ENCODE measurements at places on chromosomes 2 and 18.

- no peak for DNase-seq
Observed at GRCh38 chr2:135311268-135311667, 219.8 kb downstream of the ZRANB3 start.

DNA sequence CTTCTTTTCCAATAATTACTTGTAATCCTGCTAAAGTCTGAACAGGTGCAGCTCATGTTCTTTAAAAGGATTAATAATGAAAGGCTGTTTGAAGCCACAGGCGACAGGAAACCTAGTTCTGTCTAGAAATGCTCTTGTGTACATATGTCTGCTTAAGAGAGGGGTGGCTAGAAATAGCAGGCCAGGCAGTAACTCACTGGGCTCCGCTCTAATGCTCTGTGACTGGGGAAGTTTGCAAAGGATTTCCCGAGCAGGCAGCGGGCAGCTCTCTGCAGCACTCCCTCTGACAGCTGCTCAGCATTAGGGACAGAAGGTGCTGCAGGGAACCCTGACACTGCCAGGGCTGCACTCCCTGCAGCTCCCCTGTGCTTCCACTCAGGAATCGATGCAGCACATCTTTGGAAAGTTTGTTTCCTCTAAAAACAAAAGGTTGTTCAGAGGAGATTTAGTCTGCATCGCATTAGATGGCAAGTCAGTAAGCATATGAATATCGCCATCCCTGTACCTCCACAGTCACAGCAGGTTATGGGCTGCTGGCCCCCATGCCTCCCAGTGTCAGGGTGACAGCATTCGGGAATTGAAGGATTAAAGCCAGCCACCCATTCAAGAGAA is 33.1 kb upstream of the TTC39C start:
- DNase-seq: no peak

GRCh38 chr2:157244691-157245090 is 12.8 kb upstream of the GALNT5 start:
- no peak for DNase-seq

GRCh38 chr2:29281086-29281915 is 166.1 kb downstream of the CLIP4 start:
- no peak for DNase-seq

GRCh38 chr2:235520787-235521186 is 26.9 kb downstream of the AGAP1 start:
- no peak for DNase-seq

GRCh38 chr2:68937346-68938055 is 15.2 kb downstream of the GKN2 start:
- peak; percentile 22 for DNase-seq

DNA sequence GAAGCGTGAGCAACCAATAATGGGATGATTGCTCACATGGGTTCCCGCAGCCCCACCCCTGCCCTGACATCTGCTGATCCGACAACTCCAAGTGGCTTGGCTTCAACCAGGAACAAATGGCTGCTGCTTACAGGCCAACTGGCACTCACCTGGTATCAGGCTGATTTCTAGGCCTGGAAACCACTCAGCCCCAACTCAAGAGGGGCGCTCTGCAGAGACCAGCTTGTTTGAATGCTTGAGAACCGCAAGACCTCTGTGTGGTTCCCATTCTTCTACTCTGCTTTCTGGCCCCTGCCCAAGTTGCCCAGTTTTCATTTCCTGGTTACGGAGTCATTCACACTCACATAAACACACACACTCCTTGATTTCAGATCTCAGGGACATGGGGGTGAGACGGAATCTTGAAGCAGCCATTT is 52.0 kb downstream of the TNP1 start:
- DNase-seq: no peak

GRCh38 chr2:176091329-176092258 is 927 bp upstream of the HOXD13 start:
- no peak for DNase-seq

- DNase-seq: no peak
Observed at GRCh38 chr2:233307565-233307964, at the start of gene SAG. Gene SAG (plus strand): TSS chr2:233307816. CDS start chr2:233309190, 1,374 bp downstream.

- peak; percentile 55 for DNase-seq
Observed at GRCh38 chr2:9914384-9915065, 37.0 kb upstream of the GRHL1 start.

DNA sequence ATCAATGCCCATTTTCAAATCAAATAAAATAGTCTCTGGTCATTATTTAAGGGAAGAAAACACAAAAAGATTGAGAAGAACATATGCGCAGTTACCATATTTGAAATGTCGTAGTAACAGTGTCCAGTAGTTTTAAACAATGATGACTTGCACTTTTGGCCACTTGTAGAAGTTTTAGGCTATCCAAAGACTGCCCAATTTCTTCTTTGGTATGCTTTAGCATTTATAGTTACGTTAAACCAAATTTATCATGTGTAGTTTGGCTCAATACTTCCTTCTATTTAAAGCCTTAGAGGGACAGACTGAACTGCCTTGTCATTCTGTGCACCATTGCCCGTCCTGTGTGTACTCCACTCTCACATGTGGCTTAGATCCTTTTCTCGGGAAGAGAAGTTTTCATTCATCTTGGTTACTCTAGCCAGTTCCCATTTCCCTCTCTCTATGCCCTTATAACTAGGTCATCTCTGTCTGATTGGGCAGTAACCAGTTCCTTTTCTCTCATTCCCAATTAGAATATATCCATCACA is 84.8 kb upstream of the TTN start:
- DNase-seq: no peak

- peak; percentile 79 for DNase-seq
Observed at GRCh38 chr18:13136904-13137669, 81.5 kb upstream of the LDLRAD4 start.

GRCh38 chr2:127058246-127058953 is 48.6 kb downstream of the BIN1 start:
- DNase-seq: no peak

DNA sequence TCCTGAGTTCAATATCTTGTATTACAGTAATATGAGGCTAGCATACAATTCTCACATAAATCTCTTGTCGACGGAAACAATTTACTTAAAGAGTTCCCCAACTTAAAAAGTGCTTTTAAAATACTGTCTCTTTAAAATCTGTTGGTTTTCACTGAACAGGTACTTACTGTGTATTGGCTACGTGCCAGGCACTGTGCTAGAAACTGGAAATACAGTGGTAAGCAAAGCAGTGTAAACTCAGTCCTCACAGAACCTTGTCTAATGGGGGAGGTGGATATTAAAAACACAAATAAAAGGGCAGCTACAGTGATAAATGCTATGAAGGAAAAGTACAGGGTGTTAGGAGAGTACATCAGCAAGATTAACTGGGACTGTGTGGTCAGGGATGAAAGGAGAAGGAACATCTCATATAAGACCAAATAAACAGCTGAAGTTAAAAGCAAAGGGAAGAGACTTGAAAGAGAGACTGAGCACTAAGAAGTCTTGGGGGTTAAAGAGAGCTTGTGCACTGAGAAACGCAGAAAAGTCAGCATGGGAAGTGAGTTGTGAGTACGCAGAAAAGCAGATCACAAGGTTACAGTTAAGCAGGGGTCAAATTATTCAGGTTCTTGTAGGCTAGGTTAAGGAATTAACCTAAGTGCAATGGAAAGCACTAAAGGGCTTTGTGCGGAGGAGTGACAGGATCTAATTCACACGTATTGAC is 52.5 kb downstream of the USP40 start:
- DNase-seq: no peak

GRCh38 chr2:174195253-174195652 is 53.1 kb downstream of the OLA1 start:
- DNase-seq: no peak

DNA sequence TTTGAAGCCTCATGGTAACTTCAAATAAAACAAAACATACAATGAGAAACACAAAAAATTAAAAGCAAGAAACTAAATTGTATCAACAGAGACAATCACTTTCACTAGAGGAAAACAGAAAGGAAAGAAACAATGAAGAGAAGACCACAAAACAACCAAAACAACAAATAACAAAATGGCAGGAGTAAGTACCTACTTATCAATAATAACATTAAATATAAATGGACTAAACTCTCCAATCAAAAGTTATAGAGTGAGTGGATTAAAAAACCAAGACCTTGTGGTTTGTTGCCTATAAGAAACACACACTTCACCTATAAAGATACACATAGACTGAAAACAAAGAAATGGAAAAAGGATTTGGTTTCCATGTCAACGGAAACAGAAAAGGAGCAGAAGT is 830.1 kb upstream of the TMEFF2 start:
- no peak for DNase-seq

DNA sequence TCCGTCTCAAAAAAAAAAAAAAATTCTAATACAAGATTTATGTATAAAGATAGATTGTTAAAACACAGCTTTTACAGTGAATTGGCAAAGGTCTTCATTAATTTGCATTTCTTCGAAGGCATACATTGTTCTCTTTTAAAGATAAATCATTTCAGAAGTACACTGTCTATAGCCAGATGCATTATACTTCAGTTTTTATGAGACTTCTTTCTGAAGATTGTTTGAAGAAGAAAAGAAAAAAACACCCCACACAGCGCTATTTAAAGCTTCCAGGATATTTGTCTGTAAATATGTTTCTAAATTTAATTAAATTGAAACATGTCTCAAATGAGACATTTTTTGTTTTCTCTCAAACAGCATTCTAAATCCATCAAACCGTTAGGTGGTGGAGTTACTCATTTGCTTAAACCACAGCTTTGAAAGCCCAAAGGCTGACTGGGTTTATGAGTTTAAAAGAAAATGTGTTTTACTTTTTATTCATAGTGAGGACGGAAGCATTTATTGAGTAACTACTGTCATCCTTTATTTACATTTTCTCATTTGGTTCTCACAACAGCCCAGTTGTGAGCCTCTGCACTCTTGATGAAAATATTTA is 42.4 kb upstream of the C1GALT1C1L start:
- no peak for DNase-seq

- DNase-seq: no peak
Observed at GRCh38 chr2:223467196-223467595, 135.0 kb downstream of the SCG2 start.

DNA sequence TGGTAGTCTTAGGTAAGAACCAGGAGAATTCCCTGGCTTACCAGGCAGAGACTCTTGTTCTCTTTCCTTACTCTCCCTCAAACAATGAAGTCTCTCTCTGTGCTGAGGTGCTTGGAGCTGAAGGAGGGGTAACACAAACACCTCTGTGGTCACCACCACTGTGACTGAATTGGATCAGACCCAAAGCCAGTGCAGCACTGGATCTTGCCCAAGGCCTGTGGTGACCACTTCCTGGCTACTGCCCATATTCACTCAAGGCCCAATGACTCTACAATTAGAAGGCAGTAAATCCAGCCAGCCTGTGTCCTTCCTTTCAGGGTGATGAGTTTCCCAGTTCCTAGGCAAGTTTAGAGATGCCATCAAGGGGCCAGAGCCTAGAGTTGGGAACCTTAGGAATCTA is 706.8 kb downstream of the SLC4A3 start:
- no peak for DNase-seq

DNA sequence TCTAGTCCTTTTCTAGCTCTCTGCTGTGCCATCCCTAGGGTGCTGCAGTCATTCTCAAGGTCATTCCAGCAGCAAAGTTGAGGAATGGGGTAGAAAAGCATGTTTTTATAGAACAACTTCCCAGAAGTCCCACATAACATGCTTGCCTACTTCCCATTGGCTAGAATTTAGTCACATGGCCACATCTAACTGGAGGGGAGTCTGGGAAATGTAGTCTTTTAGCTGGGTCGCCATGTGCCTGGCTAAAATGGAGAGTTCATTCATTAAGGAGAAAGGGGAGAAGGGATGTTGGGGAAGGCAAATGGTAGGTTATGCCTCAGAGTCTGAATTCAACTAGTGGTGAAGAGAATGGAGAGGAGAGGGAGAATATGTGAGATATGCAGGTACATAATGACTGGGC is 85.7 kb downstream of the SLC4A3 start:
- peak; percentile 31 for DNase-seq

GRCh38 chr18:75869162-75869561 is 441.7 kb upstream of the SMIM21 start:
- DNase-seq: no peak

- DNase-seq: no peak
Observed at GRCh38 chr2:189168856-189169499, 10.6 kb downstream of the COL5A2 start.

DNA sequence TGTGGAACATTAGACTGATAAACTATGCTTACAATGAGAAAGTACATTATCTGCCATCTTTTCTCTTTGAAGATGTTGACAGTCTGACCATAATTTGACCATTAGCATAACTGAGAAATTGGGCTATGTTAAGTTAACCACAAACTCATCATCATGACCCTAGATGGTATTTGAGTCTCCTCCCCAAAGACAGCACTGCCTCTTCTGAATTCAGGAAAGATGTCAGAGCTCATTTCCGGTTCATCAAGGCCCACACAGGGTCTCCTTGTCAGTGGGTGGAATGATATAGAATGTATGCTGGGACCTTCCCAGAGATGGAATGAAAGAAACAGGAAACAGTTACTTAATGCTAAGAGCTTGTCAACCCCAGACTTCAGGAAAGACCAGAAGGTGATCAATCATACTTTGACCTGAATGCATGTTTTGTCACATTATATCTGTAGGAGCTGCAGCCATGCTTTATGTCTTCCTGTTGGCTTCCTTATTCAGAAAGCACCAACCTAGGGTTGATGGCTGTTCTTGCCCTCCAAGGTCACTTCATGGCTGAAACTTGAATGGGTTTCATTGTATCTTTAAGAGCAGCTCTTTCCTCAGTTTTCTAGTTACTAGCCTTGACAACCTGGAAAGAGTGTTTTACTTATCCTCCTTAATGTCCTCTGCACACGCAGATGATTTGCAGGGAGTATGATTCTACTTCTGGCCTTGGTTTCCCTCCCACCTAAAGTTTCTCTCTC is 99.1 kb upstream of the NEUROD1 start:
- DNase-seq: no peak

- DNase-seq: peak; percentile 78
Observed at GRCh38 chr2:109126501-109126860, 2.5 kb upstream of the SH3RF3 start.

All from GM03348 (cell line).